Cerebellum (tissue), 4 donors: ENCODE measurements at places on chromosomes 6 and 20. TPM values are rescaled to one million over a fixed set of nuclear protein-coding genes. Genes with fewer than 3 reads are reported as not detected.

WFDC12 gene
- total RNA-seq, result not detected

C6orf15 gene
- not detected for total RNA-seq

DNA sequence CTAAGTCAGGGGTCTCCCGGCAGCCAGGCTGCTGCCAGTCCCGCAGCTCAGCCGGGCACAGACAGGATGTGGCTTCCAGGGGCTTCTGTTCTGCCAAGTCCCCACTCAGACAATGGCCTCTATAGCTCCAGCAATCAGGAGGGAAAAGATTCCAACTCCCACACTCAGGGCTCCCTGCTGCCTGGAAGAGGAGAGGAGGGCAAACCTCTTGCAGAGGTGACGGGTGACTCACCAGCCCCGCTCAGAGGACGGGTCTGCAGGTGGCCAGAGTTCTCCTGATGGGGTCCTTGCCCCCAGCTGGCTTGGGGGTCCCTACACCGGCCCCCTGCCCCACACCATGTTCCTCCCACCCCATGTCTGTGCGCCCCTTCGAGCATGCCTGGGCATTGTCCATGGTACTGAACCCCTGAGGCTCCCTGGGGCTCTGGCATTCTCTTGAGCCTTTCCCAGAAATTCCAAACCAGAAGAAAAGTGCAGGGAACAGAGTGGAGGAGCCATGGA lies 32.6 kb downstream of the NTSR1 start:
- no peak for DNase-seq

DNA sequence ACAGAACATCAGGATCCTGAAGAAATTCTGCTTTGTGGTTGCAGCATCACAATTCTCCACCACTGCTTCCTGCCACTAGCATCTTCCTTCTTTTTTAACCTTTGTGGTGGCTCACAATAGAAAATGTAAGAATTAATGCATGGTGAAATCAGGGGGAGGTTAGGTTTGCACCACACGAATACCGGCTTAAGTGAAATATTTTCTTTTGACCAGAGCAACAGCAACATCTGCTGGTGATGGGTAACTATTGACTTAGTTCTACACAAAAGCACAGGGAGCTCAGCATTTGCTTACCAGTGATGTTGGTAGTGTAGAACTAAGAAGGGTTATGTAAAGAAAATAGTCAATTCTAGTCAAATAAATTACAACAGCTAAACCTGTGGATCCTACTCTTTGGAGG lies 280.5 kb downstream of the SYNE1 start:
- DNase-seq, result no peak

GRCh38 chr6:81768150-81768942 lies 15.9 kb upstream of the TENT5A start:
- no peak for DNase-seq
